IPS DF 6.9 (cell line): ENCODE measurements at places on chromosomes 2 and 18.

- no peak for DNase-seq
These were observed 97.5 kb downstream of the DLGAP1 start for GRCh38 chr18:4357579-4357978.

- no peak for DNase-seq
These were observed 134.9 kb downstream of the ZBTB7C start for GRCh38 chr18:48274301-48274700.

- no peak for DNase-seq
These were observed 49.7 kb downstream of the STAT1 start for GRCh38 chr2:190964170-190964795.

- DNase-seq: no peak
These were observed 497.2 kb upstream of the SYT4 start for GRCh38 chr18:43774497-43774896.

DNA sequence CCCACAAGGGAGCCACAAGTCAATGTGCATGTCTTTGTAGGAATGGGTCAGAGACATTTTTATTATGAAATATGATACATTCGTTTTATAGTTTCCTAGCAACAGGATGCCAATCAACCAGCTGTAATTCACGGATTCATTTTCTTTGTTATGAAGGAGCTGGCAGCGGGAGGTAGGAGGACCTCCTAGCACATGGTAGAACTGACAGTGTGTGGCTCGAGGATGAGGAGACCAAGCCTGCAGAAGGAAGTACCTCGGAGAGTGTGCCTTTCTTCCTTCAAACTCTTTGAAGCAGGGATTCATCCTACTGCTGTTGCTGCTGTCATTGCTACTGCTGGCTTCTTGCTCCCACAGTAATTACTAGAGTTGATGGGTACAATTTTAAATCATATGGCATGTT is 504.8 kb upstream of the KLHL29 start:
- DNase-seq: no peak

DNA sequence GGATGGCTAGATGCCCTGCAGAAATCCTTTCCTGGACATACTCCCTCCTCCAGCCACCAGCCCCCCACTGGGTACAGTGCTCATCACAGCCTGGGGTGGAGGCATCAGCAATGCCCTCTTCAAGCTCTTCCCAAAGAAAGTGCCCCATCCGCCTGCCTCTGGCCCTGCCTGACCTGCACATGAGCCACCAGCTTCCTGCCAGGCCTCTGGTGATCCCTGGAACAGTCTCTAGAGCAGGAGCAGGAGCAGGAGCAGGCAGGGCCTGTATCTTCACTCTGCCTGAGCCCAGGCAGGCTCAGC is 54.1 kb upstream of the CAB39 start:
- DNase-seq: no peak

GRCh38 chr2:127406454-127406853 is 11.8 kb upstream of the PROC start:
- DNase-seq: no peak

DNA sequence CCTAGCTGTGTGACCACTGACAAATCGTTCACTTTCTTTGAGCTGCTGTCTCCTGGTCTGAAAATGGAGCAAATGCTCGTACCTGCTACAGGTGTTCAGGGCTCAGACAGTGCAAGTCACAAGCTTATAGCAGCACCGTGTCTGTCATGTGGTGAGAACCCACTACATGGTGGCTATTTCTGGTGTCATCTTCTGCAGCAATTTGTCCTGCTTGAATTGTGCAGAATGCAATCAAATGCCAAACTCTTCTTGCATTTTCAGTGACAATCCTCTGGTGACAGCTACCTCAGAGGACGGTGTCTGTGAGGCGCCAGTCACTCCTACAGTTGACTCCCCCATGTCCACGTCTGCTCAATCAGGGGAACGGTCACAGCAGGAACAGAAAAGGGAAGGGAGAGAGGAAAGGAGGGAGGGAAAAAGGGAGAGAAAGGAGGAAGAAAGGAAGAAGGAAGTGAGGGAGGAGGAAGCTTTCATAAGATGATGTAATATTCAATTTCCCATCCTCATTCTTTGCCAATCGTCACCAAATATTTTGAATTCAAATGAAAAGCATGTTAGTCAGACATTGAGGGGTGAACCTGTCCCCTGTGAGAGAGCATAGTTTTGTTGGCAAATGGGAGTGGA is 122.2 kb downstream of the BCL2 start:
- DNase-seq: no peak

- DNase-seq: no peak
These were observed 91.1 kb downstream of the FMNL2 start for GRCh38 chr2:152425765-152426727.

DNA sequence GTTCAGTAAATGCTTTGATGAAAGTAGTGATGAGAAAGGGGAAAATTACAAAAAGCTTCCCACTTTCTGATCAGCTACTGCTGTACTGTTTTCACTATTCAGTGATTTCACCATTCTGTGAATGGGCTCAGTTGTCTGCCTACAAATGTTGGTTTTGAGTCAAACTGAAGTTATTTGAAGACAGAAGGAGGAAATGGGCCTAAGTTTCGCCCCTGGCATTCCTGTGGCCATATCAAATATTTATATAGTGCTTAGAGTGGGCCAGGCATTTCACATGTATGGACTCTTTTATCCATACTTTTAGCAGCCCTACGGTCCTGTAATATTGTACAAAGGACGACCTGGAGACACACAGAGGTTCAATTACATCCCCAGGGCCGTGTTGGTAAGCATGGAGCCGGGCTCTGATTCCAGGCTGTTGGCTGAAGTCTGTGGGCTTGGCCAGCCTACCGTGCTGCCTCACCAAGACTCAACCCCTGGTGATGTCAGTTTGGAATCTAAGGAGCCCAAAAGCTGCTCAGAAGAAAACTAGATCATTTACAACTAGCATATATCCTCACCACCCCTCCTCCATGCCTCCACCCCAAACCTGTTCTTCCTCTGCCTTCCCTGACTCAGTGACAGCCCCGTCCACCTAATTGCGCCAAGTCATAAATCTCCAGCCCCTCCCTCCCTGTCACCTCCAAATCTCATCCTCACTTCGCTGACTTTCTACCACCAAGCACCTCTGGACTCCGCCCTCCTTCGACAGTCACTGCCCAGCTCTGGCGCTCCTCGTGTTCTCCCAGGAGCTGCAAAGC is 10.1 kb upstream of the GRHL1 start:
- DNase-seq: no peak

DNA sequence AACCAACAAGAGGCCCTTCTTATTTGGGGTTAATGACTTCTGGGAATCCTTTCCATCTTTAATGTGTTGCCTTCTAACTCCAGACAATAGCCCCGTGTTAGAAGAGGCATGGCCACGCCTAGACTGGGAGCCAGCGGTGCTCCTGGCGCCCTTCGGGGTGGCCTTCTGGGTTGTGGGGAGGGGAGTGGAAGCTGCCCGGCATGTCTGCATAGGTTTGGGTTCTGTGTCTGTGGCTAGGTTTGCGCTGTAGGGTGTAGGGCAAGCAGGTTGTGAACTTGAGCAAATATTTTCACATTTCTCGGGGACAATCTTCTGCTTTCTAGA is 40.4 kb downstream of the CELF4 start:
- no peak for DNase-seq

DNA sequence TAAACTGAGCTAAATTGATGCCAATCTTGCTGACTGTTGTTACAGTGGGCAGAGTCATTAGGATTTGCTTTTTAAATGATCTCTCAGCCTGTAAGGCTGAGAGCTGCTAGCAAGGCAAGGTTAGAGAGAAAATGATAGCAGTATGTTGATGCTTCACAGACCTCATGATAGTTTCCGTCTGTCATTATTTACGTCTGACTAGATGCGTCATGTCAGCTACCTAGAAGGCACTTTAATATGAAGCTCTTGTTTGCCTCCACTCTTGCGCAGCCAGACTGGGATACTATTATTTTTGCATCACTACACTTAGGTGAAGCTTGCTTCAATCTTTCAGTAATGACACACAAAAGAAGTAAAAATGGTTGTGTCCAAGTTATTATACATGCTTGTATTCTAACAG is 313.8 kb downstream of the LNPK start:
- DNase-seq: no peak

DNA sequence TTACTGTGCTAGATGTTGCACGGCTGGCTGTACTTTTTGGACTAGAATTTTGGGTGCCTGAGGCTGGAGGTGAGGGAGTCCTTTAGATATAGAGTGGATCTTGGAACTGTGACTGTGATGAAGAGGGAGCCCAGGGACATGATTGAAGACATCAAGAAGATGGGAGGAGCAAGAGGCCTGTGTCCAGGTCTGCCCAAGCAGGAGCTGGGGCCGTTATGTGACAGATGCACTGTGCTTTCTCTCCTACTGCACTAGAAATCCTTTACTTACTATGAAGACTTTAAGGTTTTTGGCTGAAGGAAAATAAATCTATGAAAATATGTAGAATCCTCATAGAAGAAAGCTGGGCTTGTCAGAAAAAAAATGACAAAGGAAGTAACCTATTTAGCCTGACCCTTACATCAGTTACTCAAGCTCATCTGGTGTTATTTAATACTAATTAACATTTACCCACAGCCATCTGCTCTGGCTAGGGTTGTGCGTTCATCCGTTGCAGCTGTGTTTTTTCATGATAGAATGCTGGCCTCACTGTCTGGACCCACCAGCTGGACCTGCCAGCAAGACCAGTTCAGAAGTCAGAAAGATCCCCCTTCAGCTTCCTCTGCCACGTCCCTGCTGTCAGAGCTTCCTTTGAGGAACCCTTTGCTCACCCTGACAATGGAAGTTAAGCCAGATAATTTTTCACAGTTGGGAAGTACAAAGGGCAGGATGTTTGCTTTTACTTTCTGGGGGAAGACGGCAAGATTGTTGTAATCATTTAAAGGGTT is 16.7 kb downstream of the TSN start:
- no peak for DNase-seq
